HAP-1 (cell line): ENCODE measurements at places on chromosomes 4 and X.
A peak's percentile ranks its signal among the peaks of the same experiment; 100 is the strongest.

- DNase-seq: no peak
These were observed 128.5 kb upstream of the CYSLTR1 start for GRCh38 chrX:78455901-78456300.

DNA sequence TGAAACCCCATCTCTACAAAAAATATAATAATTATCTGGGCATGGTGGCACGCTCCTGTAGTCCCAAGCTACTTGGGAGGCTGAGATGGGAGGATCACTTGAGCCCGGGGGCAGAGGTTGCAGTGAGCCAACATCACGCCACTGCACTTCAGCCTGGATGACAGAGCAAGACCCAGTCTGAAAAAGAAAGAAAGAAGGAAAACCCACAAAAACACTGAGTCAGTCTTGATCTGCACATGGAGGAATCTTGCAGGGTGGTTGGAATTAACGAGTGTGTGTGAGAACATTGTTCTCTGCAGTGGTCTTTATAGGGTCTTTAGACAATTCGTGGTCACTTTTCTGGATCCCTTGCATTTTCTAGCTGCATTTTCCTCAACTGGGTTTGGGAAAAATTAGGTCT lies 23.2 kb downstream of the ADD1 start:
- DNase-seq: no peak

DNA sequence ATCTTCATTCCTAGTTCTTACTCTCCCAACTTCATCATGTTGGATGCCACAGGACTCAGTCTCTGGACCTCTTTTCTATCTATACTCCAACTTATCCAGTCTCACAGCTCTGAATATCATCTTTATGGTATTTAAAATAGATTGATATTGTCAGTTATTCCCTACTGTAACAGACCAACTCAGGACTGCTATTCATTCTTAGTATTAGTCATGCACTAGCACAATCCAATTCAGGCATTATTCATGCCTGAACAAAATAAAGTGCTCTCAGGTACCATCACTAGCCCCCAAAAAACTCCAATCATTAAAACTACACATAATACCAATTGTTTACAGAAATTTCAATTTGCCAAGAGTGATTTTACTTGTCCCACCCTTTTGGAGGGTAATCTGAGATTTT lies 37.7 kb downstream of the FRYL start:
- no peak for DNase-seq

DNA sequence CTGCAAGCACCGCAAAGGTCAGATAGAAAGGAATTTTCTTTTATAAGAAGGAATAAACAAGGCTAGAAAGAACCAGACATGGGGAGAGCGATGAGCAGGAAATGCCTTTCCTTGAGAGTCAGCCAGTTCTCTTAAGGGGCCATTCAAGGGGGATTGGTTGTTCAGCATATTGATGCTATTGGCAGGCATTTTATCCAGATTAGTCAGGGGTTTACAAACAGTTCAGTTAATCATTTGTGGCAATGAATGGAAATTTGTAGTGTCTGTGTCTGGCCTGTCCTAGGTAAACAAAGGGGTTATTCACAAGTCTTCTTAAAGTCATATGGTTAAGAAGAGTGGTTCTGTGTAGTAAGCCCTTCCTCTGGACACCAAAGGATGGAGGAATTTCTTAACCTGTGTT lies 184.7 kb upstream of the FRMPD4 start:
- DNase-seq: no peak

DNA sequence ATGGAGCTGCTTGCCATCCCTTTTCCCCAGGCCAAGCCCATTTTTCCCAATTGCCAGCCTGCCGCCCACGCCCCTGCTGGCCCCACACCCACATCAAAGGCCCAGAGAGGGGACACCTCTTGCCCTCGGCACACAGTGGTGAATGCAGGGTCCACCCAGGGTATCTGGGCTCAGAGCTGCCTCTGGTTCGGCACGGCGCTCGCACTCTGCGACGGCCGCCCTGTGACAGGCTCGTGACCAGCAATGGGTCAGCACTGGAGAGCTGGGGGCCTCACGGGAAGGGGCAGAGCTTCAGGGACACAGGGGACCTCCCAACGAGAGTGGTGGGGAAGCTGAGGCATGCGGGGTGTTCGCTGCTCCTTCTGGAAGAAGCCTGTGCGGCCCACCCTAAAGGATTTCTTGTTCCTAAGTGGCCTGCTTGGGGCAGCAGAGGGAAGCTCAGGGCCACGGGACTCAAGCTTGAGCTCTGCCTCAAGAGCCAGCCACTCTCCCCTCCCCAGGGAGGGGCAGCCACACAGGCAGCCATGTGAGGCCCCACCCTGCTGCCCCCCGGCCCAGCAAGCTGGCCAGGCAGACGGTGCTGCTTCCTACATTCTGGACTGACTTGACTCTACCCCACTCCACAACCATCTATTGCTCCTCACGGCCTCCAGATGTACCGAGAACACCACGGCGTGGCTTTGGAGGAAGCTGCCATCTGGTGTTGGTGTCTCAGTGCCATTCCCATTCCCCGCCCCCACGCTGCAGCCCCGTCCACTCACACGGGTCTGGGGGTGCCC lies 73.7 kb downstream of the ABLIM2 start:
- no peak for DNase-seq

GRCh38 chr4:121597346-121597934 lies 99.3 kb downstream of the ANXA5 start:
- DNase-seq: no peak

GRCh38 chr4:39085891-39086290 lies 23.9 kb downstream of the KLHL5 start:
- no peak for DNase-seq

DNA sequence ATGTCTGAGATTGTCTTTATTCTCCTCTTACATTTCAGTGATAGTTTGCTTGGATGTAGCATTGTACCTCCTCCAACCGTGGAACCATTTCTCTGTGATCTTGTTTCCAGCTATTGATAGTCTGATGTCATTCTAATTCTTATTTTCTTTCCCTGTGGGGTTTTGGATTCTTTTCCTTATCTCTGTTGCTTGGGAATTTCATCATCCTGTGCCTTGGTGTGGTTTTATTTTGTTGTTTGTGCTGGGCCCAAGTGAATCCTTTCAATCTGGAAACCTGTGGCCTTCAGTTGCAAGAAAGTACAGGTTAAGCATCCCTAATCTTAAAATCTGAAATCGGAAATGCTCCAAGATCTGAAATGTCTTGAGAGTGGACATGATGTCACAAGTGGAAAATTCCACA lies 22.0 kb downstream of the MSX1 start:
- no peak for DNase-seq

- peak; percentile 49 for DNase-seq
These were observed 200.9 kb downstream of the DHRSX start for GRCh38 chrX:2299871-2300270.

DNA sequence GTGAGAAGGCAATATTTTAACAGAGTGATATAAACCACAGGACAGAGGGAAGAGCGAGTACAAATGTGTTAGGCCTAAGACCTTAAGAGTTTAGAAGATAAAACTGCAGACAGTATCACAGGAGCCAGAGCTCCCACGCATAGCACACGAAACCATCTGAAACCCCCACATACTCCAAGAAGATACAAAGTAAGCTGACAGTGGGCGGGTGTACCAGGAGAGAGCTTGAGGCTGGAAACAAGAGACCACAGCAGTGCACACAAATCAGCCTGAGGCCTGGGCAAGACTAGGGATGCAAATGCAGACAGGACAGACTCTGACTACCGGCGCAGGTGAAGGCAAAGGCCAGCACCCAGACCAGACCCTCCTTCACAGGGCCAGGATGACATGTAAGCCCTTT lies 54.1 kb upstream of the ARHGAP24 start:
- no peak for DNase-seq

- peak; percentile 11 for DNase-seq
These were observed 276.8 kb downstream of the FBXW7 start for GRCh38 chr4:152258804-152259708.

- DNase-seq: no peak
These were observed 317.1 kb upstream of the BMP3 start for GRCh38 chr4:80713409-80713808.

- peak; percentile 59 for DNase-seq
These were observed 2.8 kb downstream of the RTL5 start for GRCh38 chrX:72128881-72129280.

GRCh38 chr4:4918067-4918466 lies 58.6 kb downstream of the MSX1 start:
- DNase-seq: no peak

DNA sequence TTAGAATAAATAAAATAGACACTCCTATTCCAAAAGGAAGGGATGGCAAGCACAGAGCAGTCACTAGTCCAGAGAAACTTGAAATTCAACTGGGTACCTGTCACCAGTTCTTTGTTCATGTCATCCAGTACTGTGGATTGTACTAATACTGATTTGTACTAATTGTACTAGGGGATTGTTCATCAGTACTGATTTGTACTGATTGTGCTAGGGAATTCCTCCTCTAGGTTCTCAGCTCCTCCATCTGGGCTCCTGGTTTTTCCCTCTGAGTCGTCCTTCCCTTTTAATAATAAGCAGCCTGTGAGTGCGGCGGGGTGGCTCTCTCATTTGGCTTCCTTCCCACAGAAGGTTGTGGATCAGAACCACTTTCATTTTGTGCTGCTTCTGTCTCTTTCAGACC lies 31.0 kb upstream of the SOD3 start:
- no peak for DNase-seq

DNA sequence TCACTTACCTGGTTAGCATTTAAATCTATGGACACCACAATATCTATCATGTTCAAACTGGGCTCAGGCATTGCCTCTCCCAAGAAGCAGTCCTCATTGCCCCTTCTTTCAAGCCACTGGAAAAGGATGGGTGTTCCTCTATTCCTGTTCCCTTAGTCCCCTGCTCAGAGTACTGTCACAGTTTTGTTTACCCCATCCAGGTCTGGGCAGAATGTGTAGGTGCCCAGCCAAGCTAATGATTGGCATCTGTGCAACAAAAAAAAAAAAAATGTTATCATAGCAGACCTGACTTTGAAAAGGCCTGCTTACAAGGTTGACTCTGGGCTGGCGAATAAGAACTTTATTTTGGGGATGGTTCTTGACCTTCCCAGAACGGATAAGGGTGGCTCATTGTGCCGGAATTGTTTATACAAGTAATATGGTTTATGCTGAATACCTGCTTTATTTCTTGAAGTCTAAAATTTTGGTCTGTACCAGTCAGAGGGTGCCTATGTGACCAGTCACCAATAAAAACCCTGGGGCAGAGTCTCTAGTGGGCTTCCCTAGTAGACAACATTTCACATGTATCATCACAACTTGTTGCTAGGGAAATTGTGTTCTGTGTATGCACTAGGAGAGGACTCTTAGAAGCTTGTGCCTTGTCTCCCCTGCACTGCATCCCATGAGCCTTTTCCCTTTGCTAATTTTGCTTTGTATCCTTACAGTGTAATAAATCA lies 47.9 kb downstream of the JADE3 start:
- no peak for DNase-seq

GRCh38 chr4:38509551-38509950 lies 154.4 kb upstream of the KLF3 start:
- DNase-seq: no peak

DNA sequence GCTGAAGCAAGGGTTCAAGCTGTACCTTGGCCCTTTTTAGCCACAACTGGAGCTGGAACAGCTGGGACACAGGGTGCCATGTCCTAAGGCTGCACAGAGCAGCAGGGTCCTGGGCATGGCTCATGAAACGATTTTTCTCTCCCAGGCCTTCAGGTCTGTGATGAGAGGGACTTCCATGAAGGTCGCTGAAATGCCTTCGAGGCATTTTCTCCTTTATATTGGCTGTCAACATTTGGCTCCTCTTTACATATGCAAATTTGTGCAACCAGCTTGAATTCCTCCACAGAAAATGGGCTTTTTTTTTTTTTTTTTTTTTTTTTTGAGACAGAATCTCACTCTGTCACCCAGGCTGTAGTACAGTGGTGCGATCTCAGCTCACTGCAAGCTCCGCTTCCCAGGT lies 430.8 kb downstream of the PCDH11X start:
- peak; percentile 71 for DNase-seq

DNA sequence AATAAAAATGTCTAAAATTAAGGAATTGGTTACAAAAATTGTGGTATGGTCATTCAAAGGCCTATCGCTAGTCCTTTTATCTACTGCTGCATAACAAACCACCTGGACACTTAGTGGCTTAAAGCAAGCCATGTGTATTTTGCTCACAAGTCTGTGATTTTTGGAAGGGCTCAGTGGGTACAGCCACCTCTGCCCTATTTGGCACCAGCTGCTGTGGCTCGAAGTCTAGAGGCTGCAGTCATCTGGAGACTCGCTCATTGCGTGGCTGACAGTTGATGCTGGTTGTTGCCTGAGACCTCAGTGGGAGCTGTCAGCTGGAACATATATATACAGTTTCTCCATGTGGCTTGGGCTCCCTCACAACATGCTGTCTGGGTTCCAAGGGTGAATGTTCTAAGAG lies 60.8 kb upstream of the MID1 start:
- no peak for DNase-seq

- no peak for DNase-seq
These were observed 57.0 kb downstream of the XAGE2 start for GRCh38 chrX:52425775-52426174.

DNA sequence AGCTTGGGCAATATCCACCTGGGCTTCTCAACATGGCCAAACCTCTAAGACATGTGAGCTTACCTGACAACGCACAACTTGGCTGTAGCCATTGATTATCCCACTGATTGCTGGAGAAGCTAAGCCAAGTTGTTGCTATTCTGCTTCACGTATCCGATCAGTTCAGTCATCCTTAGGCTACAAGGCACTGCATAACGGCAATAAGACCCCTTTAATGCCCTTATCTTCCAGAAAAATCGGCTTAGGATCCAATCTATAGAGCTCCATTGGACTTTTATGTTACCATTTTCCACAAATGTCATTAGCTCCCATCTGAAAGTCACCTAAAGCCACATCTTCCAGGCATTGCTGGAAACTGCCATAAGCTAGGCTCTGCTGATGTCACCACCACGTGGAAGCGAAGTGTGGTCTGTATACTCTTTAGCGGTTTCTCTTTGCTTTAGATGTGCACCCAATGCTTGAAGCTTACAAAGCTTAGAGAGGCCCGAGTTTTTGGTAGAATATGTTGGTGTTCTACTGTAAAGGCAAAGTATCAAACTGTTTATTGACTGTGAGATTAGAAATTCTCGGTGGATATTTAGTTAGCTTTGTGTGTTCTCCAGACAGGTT lies 163.1 kb downstream of the CPE start:
- DNase-seq: no peak

DNA sequence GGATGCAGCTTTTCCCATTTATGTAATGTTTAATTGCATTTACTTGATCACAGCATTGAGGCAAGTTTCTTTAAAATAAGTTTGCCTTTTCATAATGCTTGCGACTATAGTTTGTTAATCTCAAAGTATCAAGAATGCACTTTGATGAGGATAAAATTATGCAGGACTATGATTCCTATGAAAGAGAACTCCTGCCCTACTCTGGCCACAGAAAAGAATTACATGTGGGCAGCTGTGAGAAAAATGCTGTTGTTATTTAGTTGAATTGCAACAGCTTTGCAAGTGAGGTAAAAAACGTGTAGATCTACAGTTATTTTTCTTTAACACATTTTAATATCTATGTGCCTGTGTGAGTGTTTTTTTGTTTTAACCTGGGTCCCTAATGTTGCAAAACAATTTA lies 12.5 kb upstream of the OSTC start:
- DNase-seq: no peak

DNA sequence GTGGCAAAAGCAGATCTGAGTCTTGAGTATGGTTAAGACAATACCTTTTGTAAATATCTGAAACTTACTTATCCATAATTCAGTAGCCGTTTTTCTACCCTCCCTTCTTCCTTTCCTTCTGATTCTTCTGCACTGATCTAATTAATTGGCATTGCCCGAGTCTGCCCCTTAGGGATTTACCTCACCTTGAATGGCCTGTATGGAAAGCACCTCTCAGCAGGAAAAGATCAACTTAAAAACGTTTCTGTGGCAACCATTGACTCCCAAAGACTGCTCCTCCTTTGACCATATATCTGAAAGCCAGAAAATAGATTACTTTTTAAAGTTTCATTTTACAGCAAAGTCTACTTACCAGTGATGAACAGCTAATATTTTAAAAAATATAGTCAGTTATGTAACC lies 496.5 kb upstream of the LCORL start:
- DNase-seq: no peak
